ENCODE measurements at places on chromosomes 7 and 10.

DNA sequence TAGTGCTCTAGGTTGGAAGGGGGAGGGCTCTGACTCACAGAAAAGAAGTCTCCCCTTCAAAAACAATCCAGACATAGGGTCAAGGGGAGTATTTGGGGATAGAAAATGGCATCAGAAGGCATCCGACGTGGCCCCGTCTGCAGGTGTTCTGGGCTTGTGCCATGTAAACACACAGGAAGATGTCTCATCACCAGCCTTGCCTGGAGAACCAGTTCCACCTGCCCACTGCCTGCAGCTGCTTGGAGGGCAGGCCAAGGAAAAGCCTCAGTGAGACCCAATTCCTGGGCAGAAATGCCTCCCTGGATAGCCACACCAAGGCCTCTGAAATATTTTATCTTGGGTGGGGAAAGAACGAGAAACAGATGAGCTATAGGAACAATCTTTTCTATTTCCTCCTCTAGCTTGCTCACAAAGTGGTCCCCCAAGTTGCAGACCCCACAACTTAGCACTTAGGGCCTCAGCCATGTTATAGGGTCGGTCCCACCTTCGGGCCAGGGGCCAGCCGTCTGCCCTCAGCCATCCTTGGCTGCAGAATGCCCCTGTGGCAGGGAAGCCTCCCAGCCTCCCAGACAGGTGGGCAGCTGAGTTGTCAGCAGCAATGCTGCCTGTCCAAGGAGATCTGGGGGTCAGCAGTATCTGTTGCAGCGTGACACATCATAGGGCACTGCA, 54.3 kb upstream of the ECHDC3 start:
- DNase-seq = no peak

DNA sequence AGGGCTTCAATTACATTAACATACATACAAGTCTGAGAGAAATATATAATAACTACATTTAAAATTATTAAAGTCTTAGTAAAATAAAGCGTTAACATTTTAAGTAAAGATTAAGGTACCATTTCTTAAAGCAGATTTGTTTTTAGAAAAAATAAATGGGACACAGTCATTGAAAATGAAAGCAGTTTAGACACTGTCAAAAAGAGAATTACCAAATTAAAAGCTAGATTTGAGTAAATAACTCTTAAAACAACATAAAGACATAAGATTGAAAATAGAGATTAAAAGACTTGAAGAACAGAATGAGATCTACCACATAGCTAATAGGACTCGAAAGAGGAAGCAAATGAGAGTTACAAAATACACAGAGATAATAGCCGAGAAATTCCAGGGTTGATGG, 562.2 kb upstream of the FOXK1 start:
- DNase-seq = no peak

DNA sequence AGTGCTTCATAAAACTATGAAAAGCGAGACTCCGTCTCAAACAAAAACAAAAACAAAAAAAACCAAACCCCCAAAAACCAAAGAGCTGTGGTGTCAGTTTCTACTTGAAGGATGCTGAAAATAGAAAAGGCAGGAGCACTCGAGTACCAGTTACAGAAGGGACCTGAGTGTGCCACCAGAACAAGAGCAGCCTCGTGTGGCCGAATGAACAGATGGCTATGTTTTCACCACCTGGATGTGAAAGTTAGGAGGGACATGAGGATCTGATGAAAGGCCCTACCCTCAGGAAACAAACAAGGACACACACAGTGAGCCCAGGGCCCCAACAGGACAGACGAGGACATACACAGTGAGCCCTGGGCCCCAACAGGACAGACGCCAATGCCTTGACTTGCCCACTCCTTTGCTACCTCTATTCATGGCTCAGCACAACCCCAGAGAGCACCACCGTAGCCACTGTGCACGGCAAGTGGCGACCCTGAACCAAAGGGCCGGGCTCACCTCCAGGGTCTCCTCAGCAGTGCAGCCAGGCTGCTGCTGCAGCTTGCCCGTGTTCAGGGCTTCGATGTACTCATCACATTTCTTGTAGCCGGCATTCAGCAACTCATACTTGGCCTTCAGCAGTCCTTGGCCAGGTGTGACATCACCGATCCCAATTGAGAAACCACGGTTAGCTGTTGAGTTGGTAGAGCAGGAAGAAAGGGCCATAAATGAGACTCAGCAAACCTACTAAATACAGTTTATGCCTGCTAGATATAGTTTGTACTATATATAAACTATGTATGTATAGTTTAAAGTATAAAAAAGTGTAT, 24.9 kb downstream of the POLR3A start:
- no peak for DNase-seq

GRCh38 chr10:97573021-97573420, 442 bp downstream of the ANKRD2 start:
- DNase-seq = no peak

- peak; percentile 12 for DNase-seq
Observed at GRCh38 chr7:70132852-70133690, 534.8 kb downstream of the AUTS2 start.

GRCh38 chr10:51642581-51642980, 56.8 kb downstream of the CSTF2T start:
- DNase-seq = peak; percentile 37

DNA sequence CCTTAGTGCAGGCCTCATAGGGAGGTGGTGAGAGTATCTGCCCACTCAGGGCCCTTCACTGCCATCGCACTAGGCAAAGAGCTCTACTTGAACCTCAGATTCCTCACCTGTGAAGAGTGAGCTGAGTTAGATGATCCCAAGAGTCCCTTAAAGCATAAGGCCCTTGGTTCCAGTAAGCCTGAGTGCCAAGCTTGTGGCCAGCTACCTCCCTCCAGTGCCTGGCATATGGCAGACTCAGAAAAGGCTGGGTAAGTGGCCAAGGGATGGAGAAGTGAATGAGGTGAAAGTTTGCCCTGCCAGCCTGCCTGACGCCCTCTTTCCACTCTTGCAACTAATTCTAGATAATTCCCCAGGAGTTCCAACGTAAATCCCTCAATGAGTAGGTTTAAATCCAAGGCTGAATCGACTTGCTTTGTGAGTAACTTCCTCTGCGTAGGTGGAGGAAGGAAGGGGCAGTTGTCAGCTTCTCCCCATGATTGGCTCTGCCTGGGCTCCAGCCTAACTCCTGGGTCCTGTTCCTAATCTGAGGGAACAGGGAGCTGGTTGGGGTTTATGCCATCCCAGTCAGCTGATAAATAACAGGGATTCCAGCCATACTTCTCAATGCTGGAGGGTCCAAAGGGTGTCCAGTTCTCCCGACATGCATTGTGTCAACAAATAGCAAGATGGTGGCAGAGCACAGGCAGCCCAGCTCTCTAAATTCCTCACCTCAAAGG, 14.2 kb downstream of the DUSP5 start:
- no peak for DNase-seq

DNA sequence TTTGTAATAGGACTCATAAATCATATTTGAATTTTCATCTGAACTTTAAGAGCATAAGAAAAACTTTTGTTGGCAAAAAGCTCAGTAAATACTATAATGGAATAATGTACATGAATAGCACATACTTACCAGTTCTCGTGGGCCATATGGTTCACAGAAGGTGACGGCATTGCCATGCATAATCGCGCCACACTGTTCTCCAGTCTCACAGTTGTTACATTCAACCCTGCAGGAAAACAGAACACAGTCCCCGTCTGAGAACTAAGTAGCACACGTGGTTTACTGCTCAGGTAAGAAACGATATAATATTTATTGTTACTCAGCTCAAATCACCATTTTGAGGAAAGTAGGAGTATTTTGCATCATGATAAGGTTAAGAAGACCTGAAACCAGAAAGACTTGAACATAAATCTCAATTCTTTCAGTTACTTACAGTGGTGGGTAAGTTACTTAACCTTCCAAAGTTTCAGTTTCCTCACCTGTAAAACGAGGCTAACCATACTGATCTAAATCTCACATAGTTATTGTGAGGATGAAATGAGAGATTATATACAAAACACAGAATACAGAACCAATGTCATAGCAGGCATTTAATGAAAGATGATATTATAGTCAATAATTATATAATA, 261.4 kb downstream of the RELN start:
- no peak for DNase-seq

DNA sequence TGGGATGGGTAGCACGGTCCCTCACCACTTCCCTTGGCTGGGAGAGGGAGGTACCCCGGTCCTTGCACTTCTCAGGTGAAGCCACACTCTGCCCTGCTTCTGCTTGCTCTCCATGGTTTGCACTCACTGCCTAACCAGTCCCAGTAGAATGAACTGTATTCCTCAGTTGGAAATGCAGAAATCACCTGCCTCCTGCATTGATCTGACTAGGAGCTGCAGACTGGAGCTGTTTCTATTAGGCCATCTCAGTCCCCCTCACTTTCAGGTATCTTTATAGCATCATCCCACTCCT, 264.9 kb downstream of the ZWINT start:
- DNase-seq = no peak

DNA sequence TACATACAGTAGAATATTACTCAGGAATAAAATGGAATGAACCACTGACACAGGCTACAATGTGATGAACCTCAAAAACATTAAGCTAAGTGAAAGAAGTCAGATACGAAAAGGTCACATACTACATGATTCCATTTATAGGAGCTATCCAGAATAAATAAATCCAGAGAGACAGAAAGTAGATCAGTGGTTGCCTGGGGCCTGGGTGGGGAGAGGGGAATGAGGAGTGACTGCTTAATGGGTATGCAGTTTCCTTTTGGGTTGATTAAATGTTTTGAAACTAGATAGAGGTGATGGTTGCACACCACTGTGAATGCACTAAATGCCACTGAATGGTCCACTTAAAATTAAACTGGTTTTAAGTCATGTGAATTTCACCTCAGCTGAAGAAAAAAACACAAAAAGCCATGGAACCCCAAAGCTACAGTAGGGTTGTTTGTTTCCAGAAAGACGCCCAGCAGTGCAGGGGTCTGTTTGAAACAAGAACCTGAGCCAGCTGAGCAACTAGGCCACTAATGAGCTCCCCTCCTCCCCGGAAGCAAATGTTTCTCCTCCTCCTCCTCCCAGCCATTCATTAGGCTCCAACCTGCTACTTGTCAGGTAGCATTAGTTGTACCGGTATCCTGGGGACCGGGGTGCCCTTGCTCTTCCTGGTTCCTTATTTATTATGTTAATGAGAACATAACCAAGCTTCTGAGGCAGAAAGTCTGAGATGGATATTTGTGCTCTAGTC, 168.4 kb downstream of the EVX1 start:
- no peak for DNase-seq

- peak; percentile 92 for DNase-seq
Observed at GRCh38 chr10:58334817-58335305, at the start of gene UBE2D1. TSS of gene UBE2D1 (plus strand) at chr10:58335006. CDS start at chr10:58335202, 196 bp downstream.

DNA sequence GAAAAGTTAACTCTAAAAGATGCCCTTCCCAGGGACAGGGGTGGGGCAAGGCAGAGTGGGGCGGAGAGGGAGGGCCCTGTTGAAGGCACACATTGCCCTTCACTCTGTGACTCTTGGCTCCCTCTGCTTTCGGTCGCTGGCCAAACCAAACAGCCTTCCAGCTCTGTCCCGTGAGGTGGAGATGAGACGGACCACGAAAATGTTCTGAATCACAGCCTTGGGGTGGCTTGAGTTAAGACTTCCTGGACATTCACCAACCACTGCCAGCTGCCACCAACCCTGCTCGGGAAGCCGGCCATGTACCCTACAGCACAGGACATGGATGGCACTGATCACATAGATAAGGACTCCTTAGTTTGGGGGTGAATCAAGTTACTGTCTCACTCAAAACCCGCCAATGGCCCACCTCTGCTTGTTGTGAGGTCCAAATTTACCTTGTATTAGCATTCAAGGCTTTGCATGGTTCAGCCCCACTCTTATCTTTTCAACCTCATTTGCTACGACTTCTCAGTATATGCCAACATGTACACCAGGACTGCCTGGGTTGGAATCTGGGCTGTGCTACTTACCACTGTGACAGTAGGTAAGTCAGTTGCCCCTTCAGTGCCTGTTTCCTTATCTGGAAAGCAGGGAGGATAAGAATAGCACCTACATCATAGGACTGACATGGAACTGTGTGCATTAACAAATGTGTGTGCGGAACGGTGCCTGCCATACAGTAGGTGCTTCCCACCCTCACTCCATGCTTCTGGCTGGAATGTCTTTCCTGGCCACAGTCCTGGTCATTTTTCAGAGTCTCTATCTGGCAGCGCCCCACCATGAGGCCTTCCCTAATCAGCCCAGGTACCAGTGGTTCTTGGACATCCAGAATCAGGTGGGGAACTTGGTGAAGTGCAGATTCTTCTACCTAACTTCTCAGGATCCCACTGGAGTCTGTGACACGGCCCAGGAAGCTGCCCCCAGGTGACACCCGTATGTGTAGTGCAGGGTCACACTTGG, 28.0 kb downstream of the ITPRIP start:
- no peak for DNase-seq

DNA sequence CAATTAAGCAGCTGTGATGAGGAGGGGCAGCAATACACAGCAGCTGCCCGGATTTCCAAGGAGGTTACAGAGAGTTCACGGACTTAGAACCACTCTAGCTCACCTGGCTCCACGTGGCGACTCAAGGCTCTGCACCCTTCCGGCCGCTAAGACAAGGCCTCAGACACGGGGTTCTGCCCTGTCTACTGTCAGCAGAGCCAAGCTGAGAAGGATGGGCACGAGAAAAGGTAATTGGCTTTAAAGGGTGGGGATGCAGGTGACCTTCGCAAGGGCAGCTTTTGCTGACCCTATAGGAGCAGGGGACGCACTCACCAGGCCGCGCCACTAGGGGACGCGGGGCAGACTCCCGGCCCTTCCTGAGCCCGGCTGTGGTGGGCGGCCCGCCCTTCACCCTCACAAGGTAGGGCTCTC, 152.4 kb downstream of the KIF20B start:
- no peak for DNase-seq

- no peak for DNase-seq
Observed at GRCh38 chr7:55427800-55428199, 62.7 kb downstream of the LANCL2 start.

DNA sequence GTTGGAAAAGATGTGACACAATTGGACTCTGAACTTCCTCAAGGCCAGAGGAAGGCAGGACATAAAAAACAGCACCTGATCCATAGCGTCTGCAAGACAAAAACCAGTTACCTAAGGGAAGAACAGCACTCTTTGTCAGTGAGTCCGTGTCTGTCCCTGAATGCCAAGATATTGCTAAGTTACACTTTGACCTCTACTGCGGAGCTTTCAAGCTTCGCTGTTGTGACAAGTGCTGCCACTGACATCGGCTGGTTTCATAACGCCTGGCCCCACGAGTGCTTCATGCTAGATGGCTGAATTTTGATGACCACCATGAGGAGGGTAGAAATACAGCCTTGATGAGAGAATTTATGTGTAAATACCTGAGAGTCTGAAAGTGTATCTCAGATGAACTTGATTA, 49.7 kb upstream of the JAZF1 start:
- DNase-seq = no peak

GRCh38 chr7:102262546-102262945, 24.1 kb upstream of the SH2B2 start:
- DNase-seq = no peak

GRCh38 chr10:129333706-129334105, 133.3 kb upstream of the MGMT start:
- no peak for DNase-seq

DNA sequence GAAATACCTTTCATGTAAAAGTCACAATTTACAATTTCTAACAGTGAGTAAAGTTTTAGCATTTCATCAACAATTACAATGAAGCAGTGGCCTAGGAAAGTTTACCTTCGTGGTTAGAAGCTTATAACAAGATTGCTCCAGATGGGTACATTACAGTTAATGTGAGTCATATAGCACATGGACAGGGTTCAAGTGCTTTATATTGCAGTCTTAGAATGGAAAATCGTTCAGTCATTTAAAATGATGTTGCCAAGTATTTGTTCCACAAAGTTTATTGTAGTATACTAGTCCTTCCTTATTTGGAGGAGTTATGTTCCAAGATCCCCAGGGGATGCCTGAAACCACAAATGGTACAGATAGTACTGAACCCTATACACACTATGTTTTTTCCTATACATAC, 174.6 kb upstream of the TARP start:
- DNase-seq = no peak
